ENCODE measurements at places on chromosomes 7 and 10.

DNA sequence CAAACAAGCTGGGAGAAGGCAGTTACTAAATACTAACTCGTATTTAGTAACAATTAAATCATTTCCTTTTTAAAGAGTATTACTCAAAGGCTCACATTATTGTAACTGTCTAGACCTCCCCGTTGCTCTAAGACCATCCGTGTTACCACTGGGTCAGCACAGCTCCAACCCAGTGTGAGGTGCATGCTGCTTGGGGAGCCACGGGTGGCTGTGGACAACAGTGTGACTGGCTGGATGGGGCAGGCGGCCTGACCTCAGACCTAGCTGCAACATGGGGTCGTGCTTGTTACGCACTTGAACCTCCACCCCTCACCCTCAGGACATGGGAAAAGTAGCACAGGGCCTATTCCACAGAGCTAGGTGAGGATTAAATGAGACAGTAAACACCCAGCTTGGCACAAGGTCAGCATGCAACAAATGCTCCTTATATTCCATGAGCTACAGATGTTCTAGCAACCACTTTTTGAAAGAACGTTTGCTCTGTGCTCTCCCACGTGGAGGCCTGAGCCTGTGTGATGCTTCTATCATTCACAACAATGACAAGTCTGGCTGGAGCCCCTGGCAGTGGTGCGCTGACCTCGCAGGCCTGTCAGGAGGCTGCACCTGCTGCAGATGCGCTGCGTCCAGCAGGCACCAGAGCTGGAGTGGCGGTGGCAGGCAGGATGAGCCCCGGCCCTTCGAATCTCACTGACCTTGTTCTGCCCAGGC lies 135.7 kb downstream of the PKD1L1 start:
- no peak for DNase-seq

DNA sequence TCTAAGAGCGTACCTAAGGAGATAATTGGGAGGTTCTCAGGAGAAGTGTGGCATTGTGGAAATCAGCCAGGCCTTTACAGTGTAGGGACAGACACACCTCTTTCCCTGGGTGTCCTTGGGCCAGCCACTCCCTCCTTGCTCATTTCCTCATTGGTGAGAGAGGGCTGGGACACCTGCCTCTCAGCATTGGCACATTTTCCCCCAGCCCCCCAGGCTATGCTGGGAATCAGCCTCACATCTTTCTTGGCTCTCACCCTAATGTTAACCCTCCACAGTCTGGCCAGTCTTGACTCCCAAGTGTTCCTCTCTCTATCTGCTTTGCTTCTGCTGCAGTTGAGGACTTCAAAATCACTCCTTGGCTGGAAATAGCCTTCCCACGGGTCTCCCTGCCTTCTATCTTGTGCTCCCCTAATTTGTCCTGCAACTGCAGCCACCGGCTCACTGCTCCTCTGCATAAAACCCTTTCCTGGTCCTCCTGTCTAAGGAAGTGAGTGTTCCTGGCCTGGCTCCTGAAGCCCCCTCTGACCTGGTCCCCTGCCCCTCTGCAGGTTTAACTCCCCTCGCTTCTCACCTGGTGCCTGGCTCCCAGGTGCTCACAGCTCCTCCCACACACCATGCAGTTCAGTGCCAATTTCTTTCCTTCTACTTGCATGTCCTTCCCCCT lies 15.8 kb downstream of the TBXAS1 start:
- no peak for DNase-seq

- DNase-seq, result no peak
These were observed 165.8 kb downstream of the INHBA start for GRCh38 chr7:41536873-41537665.

- no peak for DNase-seq
These were observed 19.6 kb downstream of the DPYSL4 start for GRCh38 chr10:132206377-132206745.

- DNase-seq, result peak; percentile 49
These were observed 17.1 kb downstream of the PDCD11 start for GRCh38 chr10:103413564-103413963.

- no peak for DNase-seq
These were observed at the start of gene EVX1 for GRCh38 chr7:27242555-27243339. EVX1 (plus strand) TSS chr7:27242802; CDS start chr7:27243031, 229 bp downstream.

GRCh38 chr10:127168261-127168660 lies 28.1 kb downstream of the INSYN2A start:
- DNase-seq, result no peak

Measured in left lobe of liver (tissue), 2 donors.